ENCODE measurements at places on chromosomes 13 and 19. TPM values are rescaled to one million over a fixed set of nuclear protein-coding genes. Genes with fewer than 3 reads are reported as not detected.
A peak's percentile ranks its signal among the peaks of the same experiment; 100 is the strongest.

DNA sequence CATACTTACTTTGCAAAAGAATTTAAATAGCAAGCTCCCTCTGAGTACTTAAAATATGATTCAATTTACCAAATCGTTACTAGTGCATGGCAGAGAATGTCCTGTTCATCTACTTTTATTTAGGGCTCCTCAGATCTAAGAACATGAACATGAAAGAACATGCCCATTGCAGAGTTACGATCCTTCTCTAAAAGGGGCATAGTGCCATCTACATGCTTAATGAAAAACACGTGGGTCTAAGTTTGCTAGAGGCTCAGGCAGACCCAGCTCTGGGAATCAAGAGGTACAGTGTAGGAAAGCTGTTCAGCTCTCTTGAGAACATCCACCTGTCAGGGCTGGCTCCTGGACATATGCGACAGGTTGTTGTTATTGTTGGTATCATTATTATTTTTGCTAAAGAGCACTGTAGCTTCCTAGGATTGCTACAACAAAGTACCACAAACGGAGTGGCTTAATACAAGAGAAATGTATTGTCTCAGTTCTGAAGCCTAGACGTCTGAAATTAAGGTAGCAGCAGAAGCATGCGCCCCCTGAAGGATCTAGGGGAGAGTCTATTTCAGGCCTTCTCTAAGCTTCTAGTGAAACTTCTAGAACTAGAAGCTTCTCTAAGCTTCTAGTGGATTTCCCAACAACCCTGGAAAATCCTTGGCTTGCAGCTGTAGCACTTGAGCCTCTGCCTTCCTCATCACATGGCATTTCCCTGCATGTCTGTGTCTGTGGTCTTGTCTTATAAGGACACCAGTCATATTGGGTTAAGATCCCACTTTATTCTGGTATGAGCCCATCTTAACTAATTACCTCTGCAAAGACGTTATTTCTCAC, 133.9 kb downstream of the DCT start:
- DNase-seq = peak; percentile 70

GRCh38 chr13:99227909-99228688, 27.4 kb downstream of the UBAC2 start:
- DNase-seq = no peak

ZNF460 gene
- total RNA-seq = 69.2 TPM

ATP8B3 gene
- total RNA-seq = 0.48 TPM

WDR62 gene
- 5.3 TPM for total RNA-seq

ZNF44 gene
- total RNA-seq = 8.7 TPM

DNA sequence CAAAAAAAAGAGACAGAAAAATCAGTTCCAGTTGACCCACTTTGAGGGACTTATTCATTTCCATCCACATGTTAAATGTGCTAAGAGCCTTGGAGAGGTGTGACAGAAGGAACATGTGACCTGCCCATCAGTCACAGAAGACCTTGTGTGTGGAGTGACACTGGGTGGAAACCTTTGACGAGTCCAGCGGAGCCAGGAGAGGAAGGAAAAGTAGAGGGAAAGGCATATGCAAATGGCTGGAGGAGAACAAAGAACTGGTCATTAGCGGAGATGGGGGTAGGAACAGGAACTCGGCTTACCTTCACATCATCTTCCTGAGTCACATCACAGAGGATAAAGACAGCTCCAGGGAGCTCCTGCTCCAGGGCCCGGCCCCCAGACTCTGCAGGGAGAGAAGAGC, 2.3 kb downstream of the HSD17B14 start:
- no peak for DNase-seq

METTL21C gene
- total RNA-seq = not detected

GRCh38 chr19:35228177-35228930, at the start of gene FAM187B:
TSS of gene FAM187B (minus strand) at chr19:35228739. CDS start at chr19:35228680, 59 bp downstream.
- DNase-seq = no peak

HRC gene
- total RNA-seq = 375 TPM

DNA sequence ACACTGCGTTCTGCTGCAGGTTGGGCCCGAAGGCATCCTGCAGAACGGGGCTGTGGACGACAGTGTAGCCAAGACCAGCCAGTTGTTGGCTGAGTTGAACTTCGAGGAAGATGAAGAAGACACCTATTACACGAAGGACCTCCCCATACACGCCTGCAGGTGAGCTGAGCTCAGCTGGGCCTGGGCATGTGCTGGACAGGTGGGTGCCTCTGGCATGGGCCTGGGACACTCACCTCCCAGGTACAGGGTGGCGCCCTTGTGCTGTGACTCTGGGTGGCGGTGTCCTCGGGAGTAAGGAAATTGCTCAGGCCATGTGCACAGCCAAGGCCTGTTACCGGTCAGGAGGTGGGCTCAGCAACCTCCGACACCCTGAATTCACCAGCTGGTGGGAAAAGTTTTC, 14.2 kb downstream of the UPF1 start:
- no peak for DNase-seq

CCDC8 gene
- total RNA-seq = 18.0 TPM

GRCh38 chr13:80342471-80343371, 1.8 kb upstream of the SPRY2 start:
- DNase-seq = peak; percentile 88

GRCh38 chr13:25192489-25192888, 20.4 kb upstream of the AMER2 start:
- DNase-seq = no peak

RASGRP4 gene
- 0.16 TPM for total RNA-seq
